EL (cell line): ENCODE measurements at places on chromosomes 11 and 22.

- peak; percentile 4 for DNase-seq
These were observed 132.4 kb upstream of the ANO3 start for GRCh38 chr11:26199331-26200095.

GRCh38 chr11:23217072-23217471 lies 356.8 kb upstream of the CCDC179 start:
- no peak for DNase-seq

DNA sequence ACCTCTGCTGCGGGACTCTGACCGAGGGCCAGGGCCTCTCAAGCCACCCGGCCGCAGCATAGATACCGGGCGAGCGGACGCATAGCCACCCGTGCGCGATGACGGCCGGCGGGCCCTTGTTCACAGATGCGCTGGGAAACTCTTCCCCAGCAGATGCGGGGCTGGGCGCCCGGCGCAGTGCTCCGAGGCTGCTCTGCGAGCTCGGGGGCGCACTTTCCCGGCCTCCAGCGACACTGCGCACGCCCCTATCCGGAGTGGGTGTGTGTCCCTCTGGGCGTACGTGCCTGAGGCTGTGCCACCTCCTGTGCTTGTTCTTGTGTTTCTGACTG lies 104.7 kb upstream of the E2F8 start:
- peak; percentile 45 for DNase-seq

DNA sequence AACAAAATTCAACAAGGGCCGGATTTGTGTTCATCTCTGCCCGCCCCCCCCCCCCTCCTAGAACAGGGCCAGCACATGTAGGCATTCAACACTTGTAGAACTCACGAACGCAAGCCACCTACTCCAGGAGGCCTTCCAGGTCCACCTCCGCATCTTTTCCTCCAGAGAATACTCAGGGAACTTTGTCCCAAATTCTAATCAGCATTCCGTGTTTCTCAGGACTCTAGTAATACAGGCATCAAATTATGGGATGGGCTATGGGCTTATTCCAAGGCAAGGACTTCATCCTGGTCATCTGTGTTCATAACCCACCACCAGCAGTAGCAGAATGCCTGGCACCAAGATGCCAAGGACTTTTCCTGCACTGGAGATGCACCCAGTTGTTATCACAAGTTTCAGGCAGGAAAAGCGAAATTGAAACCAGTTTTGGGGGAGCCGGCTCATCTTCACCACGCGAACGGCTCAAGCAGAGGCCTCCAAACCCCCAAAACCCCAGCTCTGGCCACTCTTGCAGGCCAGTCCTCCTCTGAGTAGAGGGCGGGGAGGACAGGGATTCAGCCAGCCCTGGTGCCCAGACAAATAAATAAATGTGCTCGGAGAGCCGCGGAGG lies 462 bp downstream of the UBE2L6 start:
- DNase-seq, result peak; percentile 6

- no peak for DNase-seq
These were observed 351.3 kb downstream of the LARGE1 start for GRCh38 chr22:33569018-33569417.

DNA sequence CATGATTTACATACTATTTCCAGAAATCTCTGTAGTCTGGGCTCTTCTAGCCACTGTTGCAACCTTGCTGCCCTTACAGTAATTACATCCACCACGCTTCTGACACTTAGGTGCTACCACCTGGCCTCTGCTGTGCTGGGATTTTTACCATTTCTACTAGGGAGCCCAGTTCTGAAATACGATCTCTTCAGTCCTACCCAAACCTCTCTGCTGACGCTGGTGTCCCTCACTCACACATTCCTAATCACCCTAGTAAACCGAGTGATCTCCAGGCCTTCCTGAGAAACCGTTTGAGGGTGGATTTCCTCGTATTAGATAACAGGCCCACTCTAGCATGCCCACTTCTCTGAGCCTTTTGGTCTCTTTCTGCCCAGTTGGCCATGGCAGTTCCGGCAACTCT lies 588.9 kb upstream of the CADM1 start:
- no peak for DNase-seq

- DNase-seq, result no peak
These were observed 75.3 kb downstream of the CD44 start for GRCh38 chr11:35214226-35214770.

- DNase-seq, result no peak
These were observed 27.2 kb downstream of the PHLDB1 start for GRCh38 chr11:118634431-118635236.

DNA sequence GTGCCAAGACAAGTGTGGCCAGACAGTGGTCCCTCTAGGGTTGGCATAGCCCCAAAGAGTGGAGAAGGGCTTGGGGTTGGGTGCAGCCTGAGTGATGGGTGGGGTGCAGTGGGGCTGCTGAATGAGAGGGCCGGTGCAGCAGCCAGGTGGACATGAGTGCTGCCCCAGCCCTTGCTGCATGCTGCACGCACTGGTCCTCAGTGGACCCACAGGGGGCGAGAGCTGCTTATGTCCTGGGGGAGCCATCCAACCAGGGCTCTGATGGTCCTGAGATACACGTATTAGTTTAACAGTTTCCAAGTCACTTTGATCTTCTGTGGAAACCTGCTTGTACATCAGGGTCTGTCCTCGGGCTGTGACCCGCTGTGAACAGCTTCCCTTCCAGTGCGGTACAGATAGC lies 23.9 kb upstream of the ACR start:
- no peak for DNase-seq

DNA sequence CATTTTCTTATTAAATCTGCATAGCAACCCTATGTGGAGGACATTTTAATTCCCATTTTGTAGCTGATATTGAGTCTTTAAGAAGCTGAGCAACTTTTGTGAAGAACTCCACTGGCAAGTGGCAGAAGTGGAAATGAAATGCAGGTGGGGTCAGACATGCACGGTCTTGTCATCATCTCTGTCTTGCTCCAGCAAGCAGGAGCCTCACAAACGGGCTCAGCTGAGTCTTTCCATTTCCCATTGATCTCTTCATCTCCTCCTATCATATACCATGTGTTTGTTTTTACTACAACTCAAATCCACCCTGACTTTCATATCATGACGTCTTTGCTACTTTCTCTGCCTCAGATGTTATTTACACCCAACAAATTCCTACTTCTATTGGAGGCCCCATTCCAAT lies 97.9 kb upstream of the TENM4 start:
- DNase-seq, result no peak

GRCh38 chr22:42188808-42189447 lies 58.3 kb upstream of the CYP2D6 start:
- DNase-seq, result peak; percentile 46

- DNase-seq, result no peak
These were observed 591.8 kb downstream of the BUD13 start for GRCh38 chr11:116180806-116181600.

GRCh38 chr11:19738124-19738523 lies 25.5 kb downstream of the NAV2 start:
- no peak for DNase-seq

DNA sequence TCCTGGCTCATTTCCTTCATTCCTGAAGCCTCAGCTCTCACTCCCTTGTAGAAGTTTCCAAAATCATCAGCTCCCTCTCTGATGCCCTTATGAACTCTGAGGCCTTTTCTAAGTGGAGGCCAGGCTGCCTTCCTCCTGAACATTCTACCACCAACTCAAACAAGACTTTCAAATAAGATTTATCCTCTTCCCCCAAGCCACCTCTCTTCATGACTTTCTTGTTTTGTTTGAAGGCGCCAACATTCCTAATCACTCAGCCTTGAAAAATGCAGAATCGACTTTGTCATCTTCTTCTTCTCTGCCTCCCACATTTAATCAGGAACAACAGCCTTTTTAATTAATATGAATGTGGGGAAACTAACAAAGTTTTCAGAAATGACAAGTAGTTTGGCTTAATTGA lies 927.9 kb downstream of the OPCML start:
- DNase-seq, result peak; percentile 82

- no peak for DNase-seq
These were observed 86.7 kb downstream of the C11orf58 start for GRCh38 chr11:16825101-16825500.

- peak; percentile 6 for DNase-seq
These were observed 45.5 kb upstream of the CRYBB3 start for GRCh38 chr22:25153961-25154666.

GRCh38 chr11:85712953-85713352 lies 27.0 kb upstream of the CCDC89 start:
- no peak for DNase-seq

DNA sequence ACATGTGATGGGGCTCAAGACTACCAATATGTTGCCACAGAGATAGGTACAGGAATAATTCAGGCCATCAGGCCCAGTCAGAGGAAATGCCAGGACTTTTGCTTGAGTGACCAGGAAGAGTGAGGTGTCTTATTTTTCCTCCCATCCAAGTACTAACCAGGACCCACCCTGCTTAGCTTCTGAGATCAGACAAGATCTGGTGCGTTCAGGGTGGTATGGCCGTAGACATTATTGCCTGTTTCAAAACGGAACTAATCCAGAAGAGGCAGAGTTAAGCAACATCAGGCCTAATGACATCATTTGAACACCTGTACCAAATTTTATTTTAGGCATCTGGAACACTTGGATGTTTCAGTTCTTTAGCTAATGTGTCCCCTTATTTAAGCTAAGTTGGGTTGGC lies 205.5 kb upstream of the POU2AF2 start:
- no peak for DNase-seq

DNA sequence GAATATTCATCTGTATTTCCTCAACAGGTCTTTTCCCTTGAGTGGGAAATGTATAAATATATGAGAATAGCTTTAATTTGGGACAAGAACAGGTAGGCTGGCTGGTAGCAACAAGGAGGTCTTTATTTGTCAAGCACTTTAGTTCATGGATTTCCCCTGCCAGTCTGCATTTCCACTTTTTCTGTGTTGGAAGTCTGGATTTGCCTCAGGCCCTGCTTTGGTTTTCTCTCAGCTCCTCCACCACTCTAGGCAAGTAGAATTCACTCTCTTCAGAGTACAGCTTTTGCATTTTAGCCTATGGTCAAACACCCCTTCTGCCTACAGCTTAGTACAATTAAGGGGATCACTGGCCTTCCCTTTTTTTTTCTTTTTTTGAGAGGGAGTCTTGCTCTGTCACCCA lies 57.1 kb downstream of the QSER1 start:
- no peak for DNase-seq

GRCh38 chr11:118341815-118342489 lies 553 bp downstream of the CD3D start:
- no peak for DNase-seq

DNA sequence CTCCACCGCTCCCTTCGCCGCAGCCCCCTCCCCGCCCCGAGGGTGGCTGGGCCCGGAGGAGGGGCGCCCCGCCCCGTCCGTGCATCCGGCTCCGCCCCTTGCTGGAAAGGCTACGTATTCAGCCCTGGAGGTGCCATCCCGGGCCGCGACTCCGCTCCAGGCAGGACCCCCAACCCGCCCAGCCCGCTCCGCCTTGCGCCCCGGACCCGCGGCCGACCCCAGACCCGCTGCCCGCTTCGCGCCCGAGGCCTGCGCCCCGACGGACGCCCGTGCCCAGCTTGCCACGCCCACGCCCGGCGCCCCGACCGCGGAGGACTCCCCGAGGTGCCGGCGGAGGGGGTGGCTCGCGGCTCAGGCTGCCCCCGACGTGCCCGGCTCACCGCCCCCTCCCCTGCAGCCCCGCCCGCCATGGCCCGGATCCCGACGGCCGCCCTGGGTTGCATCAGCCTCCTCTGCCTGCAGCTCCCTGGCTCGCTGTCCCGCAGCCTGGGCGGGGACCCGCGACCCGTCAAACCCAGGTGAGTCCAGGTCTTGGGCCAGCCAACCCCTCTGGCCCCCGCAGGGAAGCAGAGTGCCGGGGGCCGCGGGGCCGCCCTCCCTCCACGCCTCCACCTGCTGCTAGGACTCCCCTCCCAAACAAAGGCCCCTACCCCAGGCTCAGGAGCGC lies at the start of gene ADM2:
ADM2 (plus strand) TSS at position 104 of the 667 bp plus-strand sequence; CDS start at position 409, 305 bp downstream.
- peak; percentile 39 for DNase-seq

DNA sequence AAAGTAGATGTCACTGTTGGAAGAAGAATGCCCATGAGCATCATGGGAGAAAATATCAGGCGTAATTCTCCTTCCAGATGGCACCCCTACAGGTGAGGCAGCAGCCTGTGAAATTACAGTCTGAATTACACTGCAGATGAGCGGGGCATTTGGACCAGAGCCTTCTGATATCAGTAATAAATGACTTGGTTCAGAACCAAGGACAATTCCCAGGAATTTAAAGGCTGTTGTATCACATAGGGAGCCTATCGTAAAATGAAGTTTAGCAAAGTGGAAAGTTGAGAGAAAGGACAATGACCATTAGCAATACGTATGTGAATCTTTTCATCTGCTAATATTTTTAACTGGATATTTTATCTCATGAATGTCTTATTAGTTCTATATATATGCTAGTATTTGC lies 61.3 kb downstream of the PRMT3 start:
- DNase-seq, result no peak

GRCh38 chr11:47395223-47396048 lies 13.0 kb upstream of the SLC39A13 start:
- no peak for DNase-seq

DNA sequence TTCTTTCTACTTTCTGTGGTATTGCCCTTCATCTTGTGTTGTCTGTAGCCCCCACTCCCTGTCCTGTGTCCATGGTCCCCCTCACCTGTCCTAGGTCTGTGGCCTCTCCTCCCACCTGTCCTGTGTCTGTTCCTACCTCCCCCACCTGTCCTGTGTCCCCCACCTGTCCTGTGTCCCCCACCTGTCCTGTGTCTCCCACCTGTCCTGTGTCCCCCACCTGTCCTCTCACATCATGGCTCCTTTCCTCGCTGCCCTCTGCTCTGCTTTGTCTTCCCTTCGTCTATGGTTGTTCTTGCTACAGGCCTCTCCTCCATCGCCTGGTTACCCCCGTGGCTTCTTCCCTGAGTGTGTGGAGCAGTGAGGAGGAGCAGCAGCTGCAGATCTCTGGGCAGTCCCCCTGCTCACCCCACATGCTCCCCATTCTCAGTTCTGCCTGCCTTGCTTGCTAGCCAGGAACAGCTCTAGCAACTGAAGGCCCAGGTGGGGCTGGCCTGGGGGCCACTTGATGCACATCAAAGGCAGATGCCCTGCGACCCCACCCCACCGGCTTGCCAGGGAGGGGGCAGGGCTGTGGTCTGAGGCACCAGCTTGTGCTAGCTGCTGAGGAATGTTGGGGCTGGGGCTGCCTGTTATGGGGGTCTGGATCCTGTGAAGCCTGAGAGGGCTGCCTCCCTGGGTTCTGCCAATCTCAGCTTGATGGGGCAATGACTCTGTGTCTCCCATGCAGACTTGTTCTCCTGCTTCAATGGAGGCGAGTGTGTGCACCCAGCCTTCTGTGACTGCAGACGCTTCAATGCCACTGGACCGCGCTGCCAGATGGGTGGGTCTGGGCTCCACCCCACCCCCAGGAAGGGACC lies 5.6 kb downstream of the OTOG start:
- no peak for DNase-seq
